NCI-H510A (cell line): ENCODE measurements at places on chromosomes 3 and 15.

- no peak for DNase-seq
Observed at GRCh38 chr3:27114684-27115083, 254.5 kb downstream of the NEK10 start.

DNA sequence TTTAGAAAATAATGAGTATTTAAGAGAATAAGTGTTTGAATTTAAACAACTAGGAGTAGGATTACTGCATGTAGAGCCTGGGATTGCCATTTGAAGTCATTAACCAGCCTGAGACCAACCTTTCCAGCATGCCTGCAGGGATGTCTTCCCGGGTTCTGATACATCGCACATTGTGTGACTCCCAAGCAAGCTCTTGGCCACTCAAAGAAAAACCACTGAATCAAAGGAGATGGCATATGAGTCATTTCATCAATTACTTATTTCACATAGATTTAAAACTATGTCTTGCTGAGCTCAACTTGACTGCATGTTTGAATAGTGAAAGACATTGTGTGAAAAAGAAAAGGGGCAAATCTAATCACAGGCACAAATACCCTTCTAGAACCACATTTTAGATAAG lies 15.0 kb upstream of the THBS1 start:
- DNase-seq = no peak

GRCh38 chr3:4741106-4741403 lies 238.2 kb upstream of the BHLHE40 start:
- no peak for DNase-seq

- DNase-seq = no peak
Observed at GRCh38 chr15:100210338-100210737, 131.4 kb downstream of the ADAMTS17 start.

DNA sequence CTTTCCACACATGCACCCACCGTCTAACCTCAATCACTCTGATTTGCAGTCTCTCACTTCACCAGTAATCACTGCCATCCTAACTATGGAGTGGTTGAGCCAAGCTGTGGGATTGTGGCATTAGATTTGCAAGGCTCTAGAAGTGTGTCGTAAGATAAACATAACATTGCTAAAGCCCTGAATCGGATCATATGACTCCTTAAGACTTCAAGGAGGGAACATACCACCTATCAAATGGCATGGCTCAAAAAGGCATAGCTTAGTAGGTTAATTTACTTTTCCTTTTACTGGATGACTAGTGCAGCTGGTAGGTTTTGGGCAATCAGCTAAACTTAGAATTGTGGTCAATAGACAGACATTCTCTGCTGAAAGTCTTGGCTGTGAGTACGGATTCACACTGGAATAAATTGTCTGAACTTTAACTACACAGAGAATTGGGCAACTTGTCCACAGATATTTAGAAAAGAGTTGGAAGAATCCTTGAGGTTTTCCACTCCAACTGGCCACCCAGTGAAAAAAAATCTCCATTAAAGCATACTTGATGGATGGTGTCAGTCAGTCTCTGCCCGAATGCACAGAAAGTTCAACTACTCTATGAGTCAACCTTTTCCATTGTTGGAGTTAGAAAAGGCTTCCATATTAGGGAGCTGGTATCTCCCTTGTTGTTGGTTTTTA lies 476.7 kb upstream of the CBLB start:
- DNase-seq = no peak

DNA sequence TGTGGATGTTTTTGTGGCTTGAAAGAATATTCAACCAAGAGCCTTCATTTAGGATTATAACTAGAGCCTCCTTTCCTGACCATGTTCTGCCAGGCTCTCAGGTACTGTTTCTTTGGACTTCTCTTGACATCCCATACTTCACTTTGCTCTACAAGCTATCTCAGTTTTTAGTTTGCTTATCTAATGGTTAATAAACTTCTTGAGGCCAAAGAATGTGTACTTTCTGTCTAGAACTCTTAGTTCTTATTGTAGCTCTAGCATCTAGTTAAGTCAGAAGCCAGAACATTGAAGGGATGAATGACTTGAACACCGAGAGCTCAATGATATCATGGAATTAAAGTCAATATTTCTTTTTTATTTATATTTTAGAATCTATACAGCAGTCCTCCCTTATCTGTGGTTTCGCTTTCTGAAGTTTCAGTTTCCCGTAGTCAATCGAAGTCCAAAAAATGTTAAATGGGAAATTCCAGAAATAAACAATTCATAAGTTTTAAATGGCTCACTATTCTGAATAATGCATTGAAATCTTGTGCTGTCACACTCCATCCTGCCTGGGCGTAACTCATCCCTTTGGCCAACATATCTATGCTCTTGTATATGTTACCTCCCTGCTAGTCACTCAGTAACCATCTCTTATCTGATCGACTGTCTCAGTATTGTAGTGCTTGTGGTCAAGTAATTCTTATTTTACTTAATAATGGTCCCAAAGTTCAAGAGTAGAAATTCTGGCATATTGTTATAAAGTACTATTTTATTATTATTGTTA lies 368.6 kb upstream of the RBMS3 start:
- DNase-seq = no peak

DNA sequence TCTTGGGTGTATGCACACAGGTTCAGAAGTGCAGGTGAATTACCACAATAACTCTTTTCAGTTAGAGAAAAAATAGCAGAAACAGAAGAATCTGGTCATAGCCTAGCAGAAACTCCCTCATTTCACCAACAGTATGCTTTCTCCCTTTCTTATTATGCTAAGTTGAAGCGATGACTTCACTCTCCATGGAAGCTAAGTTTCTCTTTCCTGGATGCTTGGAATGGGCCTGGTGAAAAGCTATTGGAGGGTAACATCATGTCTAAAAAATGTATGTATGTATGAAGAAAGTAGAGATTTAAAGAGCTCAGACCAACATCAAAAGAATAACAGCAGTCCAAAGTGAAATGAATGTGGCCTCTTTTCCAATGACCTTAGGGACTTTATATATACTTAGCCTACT lies 145.5 kb downstream of the TIGIT start:
- DNase-seq = no peak

DNA sequence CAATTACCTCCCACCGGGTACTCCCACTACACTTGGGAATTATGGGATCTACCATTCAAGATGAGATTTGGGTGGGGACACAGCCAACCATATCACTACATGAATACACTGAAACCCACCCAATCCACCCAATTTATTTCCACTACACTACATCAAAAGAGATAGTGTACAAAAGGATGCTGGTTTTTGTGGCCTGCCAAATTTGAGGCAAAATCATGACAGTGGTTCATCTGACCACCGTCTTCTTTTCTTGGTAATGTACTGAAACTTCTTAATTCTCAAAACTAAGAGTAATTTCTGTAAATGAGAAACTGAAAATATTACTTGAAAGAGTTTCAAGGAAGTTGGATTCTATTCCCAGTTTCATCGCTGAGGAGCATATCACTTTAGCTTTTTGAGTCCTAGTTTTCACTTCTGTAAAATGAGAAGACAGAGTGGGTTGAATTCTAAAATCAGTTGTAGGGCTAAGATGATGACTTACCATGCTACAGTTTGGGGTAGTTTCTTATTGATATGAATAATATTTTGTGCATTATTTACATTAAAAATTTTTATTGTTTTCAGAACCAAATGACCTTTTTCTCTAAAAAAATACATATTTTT lies 360.4 kb upstream of the CNTN6 start:
- DNase-seq = no peak

GRCh38 chr3:151709847-151710246 lies 23.9 kb upstream of the AADACL2 start:
- no peak for DNase-seq

DNA sequence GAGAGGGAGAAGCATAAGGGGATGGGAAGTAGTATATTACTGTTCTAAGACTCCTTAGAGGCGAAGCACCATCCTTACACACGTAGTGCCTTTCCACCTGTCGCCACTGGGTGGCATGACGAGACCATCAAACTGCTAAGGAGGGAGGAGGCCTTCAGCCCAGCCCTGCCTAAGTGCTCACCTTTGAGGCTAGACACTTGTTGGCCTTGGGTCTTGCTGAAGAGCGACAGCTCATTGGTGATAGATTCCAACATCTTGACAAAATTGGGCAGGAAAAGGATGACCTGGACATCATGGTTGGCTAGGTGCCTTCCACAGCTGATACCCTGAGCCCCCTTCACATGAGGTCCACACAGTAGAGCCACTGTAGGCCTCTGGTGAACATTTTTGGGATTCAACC lies 19.6 kb downstream of the CLK3 start:
- DNase-seq = no peak

DNA sequence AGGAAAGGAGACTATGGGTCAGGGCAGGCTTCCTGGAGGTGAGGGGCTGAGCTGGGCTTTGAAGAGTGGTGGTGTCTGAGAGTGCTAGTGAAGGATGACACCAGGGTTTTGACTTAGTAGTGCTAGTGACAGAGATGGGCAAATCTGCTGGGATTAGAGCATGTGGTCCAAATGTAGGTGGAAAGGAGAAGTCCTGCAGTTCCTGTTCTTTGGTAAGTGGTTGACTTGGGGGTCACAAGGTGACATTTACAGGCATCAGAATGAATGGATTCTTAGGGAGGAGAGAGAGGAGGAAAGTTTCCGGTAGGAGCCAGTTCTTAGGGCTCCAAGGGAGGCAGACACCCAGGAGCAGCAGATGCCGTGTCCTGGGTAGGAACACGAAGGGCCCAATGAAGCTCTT lies 796 bp upstream of the DOCK3 start:
- DNase-seq = no peak

DNA sequence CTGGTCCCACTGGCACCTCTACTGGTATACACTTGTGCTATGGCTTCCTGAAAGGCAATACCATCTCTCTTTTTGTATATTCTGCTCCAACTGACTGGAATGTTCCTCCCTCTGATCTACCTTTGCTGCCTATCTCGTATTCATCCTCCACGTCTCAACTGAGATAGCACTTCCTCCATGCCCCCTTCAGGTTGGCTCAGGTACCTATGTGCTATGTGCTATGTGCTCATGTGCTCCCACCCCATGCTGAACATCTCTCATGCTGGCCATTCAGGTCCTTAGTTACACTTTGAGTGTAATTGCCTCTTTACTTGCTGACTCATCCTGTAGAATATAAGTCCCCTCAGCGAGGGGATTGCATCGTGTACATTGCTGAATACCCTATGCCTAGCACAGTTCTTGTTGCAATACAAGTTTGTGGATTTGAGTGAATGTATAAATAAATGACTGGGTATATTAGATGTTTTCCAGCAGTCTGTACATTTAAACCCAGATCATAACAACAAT lies 156.9 kb downstream of the SOX2 start:
- peak; percentile 35 for DNase-seq

GRCh38 chr15:34606545-34606944 lies 23.1 kb upstream of the GOLGA8B start:
- no peak for DNase-seq

- no peak for DNase-seq
Observed at GRCh38 chr3:31543375-31543774, 10.7 kb downstream of the STT3B start.

GRCh38 chr3:88141458-88142083 lies 8.2 kb upstream of the C3orf38 start:
- no peak for DNase-seq

- DNase-seq = no peak
Observed at GRCh38 chr15:73436613-73437012, 6.4 kb upstream of the REC114 start.

- no peak for DNase-seq
Observed at GRCh38 chr3:67239353-67239752, 241.2 kb downstream of the KBTBD8 start.

DNA sequence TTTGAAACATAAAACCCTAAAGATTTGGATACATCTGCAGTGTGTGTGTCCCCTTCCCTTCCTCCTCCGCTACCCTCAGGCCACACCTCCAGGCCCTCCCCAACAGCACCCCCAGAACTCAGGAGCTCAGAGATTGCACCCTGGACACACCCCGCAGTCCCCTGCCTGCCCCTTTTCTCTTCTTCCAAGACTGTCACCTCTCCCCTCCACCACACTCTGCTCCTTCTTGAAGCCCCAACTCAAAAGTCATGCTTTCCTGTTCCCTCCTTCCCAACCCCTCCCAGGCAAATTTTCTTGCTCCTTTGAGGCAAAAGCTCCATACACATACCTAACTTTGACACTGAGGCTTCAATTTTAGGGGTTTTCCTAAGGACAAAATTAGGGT lies 285.7 kb upstream of the STT3B start:
- no peak for DNase-seq
